ENCODE measurements at places on chromosomes 5 and 9. TPM values are rescaled to one million over a fixed set of nuclear protein-coding genes. Genes with fewer than 3 reads are reported as not detected.

CDH9 gene
- not detected for total RNA-seq

COMMD10 gene
- total RNA-seq: 78.3 TPM

PCDHA6 gene
- total RNA-seq: not detected

FOCAD gene
- total RNA-seq: 32.3 TPM

CORO2A gene
- total RNA-seq: 1.6 TPM
